Left lung (tissue), 14 donors: ENCODE measurements at places on chromosomes 5 and 9. TPM values are rescaled to one million over a fixed set of nuclear protein-coding genes. Genes with fewer than 3 reads are reported as not detected.

The PRRX2 gene
- total RNA-seq: 5.6 TPM

The IL3 gene
- not detected for total RNA-seq

The ADAMTS2 gene
- total RNA-seq: 51.6 TPM

The OLFML2A gene
- 10.5 TPM for total RNA-seq
